ENCODE measurements at places on chromosomes 6 and 20.

DNA sequence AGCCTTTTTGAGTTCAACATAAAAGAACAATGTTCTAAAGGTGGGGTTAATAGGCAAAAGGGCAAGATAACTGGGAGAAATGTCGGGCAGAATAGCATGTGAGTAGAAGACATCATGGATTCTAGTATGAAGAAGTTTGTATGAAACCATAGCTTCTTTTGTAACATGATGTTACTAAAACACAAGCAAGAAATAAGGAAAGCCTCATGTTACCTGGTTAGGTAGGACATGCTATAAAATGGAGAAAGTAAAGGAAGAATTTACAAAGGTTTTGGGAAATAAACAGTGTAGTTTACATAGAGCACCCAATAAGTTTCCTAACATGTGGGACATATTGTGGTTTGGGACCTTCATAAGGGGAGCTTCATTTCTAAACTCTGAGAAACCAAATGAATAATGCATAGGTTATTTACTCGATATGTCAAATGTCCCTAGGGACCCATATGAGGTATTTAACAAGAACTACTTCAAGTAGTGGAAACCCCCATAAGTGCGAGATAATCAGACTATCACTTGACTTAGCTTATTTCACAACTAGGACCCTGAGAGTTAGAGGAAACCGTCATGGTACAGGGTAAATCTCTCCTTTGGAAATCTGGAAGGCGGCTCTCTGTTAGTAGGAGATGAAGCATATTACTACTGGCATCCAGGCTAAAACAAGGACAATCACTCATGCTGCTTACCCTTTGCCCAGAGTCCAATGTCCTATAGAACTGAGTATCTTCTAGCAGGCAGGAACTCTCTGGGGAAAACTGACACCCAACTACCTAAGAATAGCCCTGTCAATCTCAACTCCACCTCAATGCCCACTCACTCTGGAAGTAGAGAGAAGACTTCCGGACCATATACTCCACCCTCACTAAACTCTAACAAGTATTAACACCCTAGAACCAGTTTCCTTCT lies 57.5 kb downstream of the ILRUN start:
- DNase-seq = no peak

DNA sequence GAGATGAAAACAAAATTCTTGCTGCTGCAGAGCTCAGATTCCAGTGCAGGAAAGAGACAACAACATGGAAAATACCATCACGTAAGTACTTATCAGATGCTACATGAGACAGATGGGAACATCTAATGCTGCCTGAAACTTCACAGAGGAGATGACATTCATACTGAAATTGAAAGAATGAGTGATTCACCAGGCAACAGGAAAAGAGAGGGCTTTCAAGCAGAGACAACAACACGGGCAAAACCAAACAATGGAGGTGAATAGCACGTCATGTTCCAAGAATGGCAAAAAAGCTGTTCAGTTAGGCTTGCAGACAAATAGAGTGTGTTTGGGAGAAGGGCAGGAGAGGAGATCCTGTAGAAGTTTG lies 39.3 kb downstream of the GTF2H5 start:
- peak; percentile 5 for DNase-seq

DNA sequence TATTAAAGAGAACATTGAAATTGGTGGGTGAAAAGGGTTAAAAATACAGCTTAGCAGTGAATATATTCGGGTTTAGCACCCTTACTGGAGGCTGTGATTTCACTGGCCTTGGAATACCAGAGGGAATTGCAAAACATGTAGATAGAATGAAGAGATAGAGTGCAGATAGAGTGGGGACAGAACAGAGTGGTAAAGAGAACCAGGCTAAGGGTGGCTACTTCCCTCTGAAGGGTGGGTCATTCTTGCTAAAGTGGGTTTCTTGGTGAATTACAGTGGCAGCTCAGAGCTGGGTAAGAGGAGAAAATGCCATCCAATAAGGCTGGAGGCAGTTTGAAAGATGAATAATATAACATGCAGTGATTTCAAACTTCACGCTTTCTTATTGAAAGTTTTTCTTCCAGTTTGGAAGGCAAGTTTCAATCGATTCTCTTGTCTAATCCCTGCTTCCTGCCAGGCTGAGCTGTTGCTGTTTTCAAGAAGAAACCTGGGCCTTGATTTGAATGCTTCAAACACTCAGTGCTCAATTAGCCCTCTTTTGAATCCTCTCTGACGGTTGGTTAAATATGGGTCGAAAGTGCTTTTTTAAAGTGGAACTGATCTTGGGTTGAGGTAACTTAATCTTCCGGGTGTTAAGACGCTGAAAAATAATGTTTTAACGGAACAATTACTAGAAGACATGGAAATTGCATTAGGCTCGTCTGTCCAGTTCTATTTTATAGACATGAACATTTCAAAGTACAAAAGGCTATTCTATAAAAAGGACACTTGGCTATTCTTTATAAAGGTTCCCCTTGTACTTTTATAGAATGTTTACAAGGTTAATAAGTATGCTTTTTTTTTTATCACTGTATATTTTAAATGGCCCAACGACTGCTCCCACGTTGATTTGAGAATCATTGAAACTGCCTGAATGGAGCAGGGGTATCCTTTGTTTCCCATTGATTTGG lies 203.3 kb downstream of the BCAS1 start:
- DNase-seq = no peak

- DNase-seq = no peak
Observed at GRCh38 chr20:48807586-48808381, 20.0 kb downstream of the PREX1 start.

GRCh38 chr6:158058171-158058651 lies 76.5 kb downstream of the SYNJ2 start:
- no peak for DNase-seq

DNA sequence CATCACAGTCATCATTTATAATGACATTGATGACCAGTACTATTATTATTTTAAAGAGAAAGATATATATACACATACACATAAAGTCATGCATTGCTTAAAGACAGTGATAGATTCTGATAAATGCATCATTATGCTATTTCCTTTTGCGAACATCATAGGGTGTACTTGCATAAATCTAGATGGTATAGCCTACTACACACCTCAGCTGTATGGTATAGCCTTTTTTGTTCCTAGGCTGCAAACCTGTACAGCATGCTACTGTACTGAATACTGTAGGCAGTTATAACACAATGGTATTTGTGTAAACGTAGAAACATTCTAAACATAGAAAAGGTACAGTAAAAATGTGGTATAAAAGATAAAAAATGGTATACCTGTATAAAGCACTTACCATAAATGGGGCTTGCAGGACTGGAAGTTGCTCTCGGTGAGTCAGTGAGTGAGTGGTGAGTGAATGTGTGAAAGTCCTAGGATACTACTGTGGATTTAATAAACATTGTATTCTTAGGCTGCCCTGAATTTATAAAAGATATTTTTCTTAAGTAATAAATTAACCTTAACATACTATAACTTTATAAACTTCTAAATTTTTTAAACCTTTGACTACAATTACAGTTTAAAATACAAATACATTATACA lies 23.9 kb downstream of the QKI start:
- DNase-seq = no peak

DNA sequence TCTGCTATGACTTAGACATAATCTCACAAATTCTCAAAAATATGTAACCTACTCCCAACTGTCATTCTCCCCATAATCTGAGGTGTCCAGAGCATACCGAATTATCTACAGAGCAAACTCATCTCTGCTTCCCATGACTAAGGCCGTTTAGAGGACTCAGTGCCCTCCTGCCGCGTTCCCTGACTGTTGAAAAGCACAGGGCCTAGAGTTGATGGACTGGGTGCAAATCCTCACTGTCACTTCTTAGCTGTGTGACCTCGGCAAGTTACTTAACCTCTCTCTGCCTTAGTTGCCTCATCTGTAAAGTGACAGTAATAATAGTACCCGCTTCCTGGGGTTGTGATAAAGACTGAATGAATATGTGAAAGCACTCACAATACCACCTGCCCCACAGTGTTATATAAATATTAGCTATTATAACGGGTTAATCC lies 4.7 kb upstream of the TUBB2A start:
- DNase-seq = no peak

All from activated CD4-positive, CD25-positive, alpha-beta regulatory T cell treated with anti-CD3 and anti-CD28 coated beads, Interleukin-2, amount 50 U/mL, for 16 hours (primary cell).